Caudate nucleus (tissue), 63 donors: ENCODE measurements at places on chromosomes 12 and 14.
A peak's percentile ranks its signal among the peaks of the same experiment; 100 is the strongest.

DNA sequence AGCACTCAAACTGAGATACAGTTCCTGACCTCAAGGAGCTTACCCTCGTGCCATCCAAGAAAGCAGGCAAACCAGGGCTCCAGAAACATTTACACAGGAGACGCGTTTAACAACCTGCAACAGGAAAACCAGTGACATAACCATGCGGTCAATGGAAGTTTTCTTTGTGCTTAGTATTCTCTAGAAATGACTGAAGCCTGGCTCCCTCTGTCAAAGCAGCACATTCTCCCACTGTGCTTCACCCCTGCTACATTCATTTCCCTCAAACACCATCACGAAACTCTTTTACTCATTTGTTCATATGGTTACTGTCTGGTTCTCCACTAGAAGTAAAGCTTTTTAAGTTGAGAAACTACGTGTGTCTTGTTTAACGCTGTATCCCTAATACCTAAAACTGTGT lies 161.3 kb upstream of the CCND2 start:
- DNase-seq = no peak

GRCh38 chr12:8018666-8019581 lies 13.6 kb upstream of the FOXJ2 start:
- no peak for DNase-seq

DNA sequence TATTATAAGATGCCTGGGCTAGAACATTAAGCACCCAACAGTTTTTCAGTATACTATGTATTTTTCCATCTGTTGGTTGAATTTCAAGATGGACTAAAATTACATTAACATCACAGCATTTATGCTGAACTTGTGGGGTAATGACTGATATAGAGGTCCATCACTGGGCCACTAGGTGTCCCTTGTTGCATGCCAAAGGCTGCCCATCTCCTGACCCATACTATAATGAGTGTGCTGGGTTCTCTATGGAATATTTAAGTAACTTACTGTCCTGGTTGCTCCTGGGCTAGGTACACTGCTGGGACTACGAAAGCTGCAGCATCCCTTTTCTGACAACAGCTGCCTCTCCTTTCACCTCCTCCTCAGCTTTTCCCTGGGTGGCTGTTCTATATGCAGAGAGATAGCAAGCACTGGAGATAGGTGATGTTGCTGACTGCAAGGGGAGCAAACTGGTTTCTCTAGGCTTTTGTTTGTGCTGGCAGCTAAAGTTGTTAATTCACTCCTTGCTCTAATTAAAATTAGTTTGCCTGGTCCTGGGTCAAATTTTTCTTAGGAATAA lies 138.6 kb upstream of the TRHDE start:
- no peak for DNase-seq

DNA sequence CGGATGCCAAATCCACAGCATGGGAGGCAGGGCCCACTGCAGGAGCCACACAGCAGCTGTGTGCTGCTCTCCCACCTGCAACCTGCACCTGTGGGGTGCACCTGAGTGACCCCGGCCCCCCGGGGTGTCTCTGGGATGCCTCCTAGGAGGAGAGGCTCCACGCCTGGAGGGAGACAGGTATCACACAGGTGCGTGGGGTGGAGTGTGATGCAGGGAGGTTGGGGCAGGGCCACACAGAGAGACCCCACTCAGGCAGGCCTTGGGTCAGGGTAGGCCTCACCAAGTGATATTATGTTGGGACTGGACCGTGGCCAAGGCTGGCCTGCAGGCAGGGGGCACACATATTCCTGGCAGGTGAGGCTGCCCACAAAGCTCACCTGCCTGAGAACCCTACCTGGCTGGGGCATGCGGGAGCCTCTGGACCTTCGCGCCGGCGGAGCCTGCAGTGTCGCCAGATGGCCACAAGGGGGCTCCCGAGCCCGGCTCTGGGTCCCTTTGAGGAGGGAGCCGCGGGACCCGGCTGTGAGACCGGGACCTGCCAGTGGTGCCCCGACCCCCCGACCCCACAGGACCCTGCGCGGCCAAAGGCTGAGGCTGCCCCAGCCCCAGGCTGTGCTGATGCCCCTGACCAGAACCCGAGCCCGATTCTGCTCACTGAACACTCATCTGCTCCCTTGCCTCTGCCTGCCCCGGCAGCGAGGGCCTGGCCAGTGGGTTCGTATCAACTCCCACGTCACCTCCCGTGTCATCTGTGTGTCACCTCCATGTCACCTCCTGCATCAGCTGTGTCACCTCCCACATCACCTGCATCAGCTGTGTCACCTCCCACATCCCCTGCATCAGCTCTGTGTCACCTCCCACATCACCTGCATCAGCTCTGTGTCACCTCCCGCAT lies 11.4 kb downstream of the TMEM121 start:
- peak; percentile 42 for DNase-seq

DNA sequence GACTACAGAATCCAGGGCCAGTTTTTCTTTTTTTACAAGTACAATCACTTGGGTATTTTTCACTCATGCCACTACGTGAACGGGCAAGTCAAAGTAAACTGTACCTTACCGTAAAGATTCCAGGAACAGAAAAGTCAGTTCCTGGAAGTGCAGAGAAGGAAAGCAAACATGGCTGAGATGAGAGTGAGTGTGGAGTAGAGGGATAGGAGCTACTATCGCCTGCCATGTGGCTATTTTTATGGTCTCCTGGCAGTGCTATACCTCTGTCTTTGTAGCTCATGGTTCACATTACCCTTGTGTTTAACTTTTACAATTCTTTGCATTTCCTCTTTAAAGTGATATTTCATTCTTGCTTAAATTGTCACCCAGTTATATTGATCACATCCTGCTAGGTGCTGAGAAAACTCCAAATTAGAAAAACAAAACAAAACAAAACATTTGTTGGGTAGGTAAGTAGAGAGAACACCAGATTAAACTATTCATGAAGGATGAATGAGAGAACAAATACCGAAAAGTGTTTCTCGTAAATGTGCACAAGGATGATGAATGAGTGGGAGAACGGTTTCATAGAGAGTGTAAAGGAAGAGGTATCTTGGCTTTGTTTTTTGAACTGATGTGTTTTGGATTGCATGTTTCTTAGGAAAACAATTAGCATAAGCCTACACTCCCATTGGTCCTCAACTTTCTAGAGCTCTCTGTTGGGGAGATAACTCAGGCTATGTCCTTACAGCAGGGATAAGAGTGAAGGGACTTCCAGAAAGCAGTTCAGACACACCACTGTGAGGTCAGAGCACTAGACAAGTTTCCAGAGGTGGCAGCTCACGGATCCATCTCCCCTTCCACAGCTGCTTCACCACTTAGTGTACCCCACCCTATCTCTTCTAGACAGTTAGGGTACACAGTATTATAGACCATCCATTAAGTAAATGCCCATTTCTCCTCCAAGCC lies 163.7 kb downstream of the IPO8 start:
- DNase-seq = no peak

DNA sequence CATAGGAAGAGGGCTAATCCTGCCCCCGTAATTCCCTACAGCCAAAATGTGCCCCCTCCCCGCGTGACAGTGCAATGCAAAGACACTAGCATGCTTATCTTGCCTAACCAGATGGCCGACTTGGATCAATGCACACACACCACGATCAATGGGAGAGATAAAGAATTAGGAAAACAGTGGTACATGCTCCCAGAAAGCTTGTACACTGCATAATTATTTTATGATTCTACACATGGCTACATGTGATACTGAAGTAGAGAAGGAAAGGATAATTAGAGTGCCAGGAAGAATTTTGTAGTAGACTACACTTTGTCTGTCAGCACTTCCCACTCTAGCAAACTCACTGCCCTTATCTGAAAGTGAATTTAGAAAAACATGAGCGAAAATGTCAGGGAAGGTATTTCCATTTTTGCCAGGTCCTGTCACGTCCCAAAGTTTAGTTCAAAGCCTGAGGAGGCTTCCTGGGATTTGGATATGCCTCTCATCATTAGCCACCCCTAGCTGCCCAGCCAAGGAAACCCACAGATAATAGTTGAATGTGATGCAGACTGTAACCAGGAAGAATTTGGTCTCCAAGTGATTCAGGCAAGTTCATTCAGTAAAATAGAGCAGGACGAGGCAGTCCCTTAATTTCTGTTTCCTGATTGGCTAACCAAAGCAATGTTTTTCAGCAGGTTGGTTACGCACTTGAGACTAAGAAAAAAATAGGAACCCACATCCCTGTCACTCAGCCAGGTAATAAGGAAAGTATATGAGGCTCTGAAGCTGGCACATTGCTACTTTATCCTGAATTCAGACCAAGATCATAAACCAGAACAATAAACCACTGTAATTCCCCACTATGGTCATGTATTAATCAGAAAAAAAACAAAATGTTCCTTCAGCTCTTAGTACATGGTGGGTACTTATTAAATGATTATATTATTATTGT lies 199.6 kb upstream of the OTX2 start:
- DNase-seq = no peak

- DNase-seq = no peak
Observed at GRCh38 chr12:14395074-14395778, 29.7 kb downstream of the ATF7IP start.

- DNase-seq = no peak
Observed at GRCh38 chr14:54487771-54488170, 1.0 kb downstream of the GMFB start.

- no peak for DNase-seq
Observed at GRCh38 chr12:98743362-98743953, 98.4 kb downstream of the APAF1 start.

- DNase-seq = no peak
Observed at GRCh38 chr12:19553175-19553574, 113.9 kb downstream of the AEBP2 start.

DNA sequence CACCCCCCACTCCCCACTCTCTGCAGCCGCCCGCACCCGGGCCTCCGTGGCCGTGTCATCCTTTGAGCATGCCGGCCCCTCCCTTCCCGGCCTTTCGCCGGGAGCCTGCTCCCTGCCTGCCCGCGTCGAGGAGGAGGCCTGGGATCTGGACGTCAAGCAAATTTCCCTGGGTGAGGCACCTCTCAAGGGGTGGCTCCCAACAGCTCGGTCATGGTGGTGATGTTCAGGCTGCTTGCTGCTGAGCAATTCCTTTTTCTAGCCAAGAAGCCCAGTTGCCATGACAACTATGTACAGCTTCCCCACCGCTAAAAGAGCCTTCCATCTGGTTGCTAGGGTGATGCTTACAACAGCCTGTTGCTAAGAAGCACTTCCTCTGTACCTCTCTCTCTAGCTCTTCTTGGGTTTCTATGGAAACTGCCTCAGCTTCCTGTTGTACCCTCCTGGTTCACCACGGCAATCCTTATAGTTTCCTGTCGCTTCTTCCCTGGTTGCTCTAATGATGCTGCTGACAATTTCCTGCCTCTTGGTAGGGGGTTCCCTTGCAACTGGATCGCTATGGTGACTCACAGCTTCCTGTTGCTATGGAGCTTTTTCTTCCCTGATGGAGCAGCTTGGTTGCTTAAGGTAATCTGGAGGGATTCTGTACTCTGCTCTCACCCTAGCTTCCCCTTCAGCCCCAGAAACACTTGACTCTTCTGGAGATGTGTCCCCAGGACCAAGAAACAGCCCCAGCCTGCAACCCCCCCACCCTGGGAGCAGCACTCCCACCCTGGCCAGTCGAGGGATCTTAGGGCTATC lies 11.0 kb downstream of the ZNF219 start:
- DNase-seq = no peak

GRCh38 chr12:122975790-122976647 lies 975 bp downstream of the OGFOD2 start:
- no peak for DNase-seq

DNA sequence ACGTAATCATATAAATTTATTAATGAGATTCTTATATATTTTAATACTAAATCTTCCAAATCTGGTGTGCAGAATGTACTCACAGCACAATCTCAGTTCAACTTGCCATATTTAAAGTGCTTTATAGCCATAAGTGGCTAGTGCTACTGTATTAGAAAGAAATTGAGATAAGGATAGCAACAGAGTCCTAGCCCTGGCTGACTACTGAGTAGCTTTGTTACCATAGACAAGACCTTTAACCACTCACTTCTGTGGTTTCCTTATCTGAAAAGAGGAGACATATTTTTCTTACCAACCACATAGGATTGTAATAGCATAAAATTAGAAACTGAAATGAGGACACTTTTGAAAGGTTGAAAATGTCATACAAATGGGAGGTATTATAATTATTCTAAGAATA lies 2.0 kb upstream of the CHURC1 start:
- DNase-seq = no peak

- no peak for DNase-seq
Observed at GRCh38 chr12:112005419-112006395, 7.3 kb downstream of the TMEM116 start.

GRCh38 chr12:92133795-92134637 lies 11.6 kb downstream of the BTG1 start:
- DNase-seq = no peak
